ENCODE measurements at places on chromosomes 16 and 17.

DNA sequence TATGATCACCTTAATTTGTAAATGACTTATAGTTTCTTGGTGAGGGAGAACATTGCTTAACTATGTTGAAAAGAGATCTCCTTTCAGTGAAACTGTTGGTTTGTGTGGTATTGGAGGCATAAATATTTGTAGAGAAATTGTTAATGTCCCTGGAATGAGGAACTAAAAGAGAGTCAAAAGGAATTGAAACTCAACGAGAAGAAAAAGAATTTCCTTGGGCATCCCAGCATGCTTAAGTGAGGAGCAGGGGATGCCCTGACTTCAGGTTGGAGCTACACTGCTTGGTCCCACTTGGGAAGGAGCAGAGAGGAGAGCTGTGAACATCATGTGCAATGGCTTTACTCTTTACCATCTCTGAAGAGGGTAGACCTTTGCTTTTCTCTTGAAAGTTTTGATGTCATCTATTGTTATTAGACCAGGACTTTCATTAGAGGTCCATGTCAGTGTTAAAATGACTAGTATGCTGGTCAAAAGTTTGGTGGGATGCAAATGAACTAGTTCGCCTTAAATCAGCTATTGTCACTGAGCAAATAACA lies 21.7 kb downstream of the KRT23 start:
- DNase-seq: no peak

DNA sequence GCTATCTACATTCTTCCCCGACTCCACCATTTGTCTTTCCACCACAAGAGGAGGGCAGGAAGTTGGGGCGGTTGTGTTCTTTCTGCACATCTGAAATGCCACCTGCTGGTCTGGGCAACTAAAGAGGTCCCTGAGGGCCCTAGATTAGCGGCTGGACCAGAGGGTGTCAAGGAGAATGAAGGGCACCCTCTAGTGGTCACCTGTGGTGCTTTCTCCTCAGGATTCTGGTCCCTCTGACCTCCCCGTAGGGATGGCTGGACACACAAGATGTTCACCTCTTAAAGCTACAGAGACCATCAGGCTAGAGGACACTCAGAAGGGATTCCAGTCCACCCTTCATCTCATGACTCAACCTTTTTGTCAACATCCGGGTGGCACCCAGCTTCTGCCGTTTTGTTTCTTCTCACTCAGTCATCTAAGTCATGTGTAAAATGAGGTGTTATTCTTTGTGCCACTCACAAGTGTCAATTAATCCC lies 2.9 kb upstream of the SCIMP start:
- peak; percentile 29 for DNase-seq

GRCh38 chr16:56841233-56841632 lies 23.8 kb upstream of the SLC12A3 start:
- no peak for DNase-seq

GRCh38 chr17:10107316-10108165 lies 90.9 kb downstream of the GAS7 start:
- no peak for DNase-seq

GRCh38 chr17:50173335-50173941 lies 7.6 kb downstream of the SGCA start:
- peak; percentile 75 for DNase-seq

DNA sequence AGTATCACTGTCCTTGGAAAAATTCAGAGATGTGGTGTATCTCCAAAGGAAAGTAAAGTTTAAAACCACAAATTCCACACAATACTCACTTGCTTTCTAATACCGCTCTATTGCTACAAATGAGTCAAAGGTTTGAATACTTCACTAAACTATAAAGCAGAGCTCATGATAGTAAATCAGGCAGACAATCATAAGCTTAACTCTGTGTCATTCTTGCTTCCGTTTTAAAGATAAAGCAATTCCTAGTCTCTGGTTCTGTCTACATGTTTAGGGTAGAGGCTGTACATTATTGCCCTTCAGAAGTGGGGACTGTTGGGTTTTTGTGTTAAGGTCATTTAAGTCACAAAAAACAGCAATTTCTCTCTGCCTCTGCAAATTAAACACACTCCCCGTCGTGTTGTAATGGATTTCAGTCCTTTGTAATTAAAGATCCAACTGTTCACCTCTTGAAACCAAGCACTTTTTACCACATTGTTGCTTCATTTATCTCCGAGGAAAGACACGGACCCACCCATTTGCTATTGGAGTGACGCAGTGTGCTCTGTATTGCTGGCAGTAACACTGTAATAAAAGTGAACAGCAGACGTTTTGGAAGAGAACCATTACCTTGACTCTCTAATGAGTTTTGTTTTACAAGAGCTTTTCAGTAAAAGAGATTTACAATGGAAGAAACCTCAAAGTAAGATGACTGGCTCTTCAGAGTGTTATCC lies 83.1 kb upstream of the CNTNAP4 start:
- no peak for DNase-seq

DNA sequence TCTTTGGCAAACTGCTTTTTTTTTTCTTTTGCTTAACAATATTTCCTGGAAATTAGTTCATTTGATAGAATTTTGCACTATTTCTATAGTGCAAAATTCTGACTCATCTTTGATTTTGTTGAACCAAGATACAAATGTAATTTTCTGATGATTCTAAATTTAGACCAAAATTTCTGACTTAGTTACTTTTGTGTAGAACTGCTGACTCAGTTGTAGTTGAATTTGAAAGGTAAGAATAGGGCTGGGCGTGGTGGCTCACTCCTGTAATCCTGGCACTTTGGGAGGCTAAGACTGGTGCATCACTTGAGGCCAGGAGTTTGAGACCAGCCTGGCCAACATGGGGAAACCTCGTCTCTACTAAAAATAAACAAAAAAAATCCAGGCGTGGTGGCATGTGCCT lies 223.0 kb downstream of the BCAS3 start:
- DNase-seq: no peak

GRCh38 chr16:66378741-66379570 lies 12.5 kb downstream of the CDH5 start:
- DNase-seq: no peak

- peak; percentile 48 for DNase-seq
Observed at GRCh38 chr16:68790130-68790761, 53.1 kb upstream of the TANGO6 start.

GRCh38 chr17:20992987-20993862 lies 49.6 kb downstream of the USP22 start:
- peak; percentile 97 for DNase-seq

DNA sequence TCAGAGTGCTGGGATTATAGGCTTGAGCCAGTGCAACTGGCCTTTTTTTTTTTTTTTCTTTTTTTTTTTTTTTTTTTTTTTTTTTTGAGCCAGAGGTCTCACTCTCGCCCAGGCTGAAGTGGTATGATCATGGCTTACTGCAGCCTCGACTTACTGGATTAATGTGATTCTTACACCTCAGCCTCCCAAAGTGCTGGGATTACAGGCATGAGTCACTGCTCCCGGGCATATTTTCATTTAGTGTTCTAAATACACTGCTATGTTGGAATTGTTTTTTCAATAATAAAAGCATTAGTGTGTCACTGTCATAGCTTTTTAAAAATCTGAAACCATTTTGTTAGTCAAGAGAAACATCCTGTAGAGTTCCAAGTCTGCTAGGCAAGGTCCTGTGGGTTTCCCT lies 40.3 kb downstream of the NDE1 start:
- DNase-seq: no peak

DNA sequence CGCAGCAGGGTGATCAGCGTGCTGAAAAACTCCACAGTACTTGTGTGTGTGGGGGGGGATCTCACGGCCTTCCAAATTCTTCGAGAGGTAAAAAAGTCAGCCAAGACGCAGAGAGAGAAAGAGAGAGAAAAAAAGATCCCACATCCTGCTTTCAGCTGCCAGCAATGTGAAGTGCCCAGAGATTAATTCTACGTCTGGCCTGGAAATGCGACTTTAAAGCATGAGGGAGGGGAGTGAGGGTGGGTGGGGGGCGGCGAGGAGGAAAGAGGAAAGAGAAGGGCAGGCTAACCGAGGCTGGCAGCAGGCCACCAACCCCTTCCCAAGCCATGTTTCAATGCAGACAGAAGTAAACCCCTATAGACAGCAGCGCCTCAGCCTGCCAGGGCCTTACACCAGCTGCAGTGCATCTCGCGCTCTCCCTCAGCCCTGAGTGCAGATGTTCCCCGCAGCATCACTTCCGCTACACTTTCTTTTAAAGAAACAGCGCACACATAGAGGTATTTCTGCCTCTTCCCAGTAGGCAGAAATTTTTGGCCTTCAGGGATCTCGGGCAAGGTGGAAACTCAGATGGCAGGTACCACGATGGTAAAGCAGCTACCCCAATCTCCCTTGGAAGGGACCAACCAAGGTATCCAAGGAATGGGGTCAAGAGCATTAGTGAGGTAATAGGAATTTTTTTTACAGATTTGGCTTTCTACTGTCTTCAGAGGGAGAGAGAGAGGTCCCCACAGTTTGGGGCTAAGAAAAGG lies 87.8 kb downstream of the SMG6 start:
- DNase-seq: peak; percentile 90

- peak; percentile 57 for DNase-seq
Observed at GRCh38 chr17:81310949-81311550, 15.9 kb upstream of the SLC38A10 start.

DNA sequence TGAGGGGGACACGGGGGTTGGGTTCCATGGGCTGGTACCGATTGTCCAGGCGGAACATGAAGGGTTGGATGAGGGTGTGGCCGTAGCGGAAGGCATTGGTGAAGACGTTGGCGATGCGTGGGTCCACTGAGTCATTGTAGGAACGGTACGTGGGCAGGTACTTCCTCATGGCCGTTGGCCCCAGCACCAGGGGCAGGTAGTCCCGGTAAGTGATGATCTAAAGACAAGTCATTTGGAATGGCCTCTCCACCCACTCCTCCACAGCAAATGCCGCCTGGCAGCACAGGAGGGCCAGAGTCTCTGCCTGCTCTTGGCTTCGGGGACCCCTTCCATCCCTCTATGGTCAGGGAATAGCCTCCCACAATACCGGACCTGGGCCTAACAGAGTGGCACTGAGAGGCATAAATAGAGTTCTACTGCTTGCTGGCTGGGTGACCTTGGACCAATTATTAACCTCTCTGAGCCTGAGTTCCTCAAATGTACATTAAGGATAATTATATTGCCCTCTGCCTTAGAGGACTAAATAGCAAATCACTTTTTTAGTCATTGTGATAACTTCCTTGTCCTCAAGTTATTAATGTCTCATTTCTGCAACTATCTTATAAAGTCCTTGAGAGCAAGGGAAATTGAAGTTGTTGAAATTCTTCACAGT lies 7.2 kb downstream of the MPO start:
- no peak for DNase-seq

GRCh38 chr17:78708510-78708973 lies 73.5 kb downstream of the CYTH1 start:
- peak; percentile 87 for DNase-seq

DNA sequence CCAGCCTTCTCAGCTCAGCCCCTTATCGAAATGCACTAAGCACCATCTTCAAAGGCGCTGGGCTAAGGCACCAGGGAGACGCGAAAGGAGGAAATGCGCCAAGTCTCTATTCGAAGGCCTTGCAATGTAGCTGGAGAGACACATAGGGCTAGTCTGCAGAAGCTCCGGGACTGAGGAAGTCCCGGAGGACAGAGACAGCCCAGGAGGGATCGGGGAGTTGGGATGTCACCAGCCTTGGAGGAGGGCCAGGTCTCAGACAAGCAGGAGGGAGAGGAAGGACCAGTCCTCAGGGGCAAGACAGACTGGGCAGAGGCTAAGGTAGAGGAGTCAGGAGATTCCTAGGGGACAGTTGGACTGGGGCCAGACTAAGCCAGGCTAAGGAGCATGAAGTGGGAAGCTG lies 8.5 kb downstream of the C17orf100 start:
- DNase-seq: no peak

DNA sequence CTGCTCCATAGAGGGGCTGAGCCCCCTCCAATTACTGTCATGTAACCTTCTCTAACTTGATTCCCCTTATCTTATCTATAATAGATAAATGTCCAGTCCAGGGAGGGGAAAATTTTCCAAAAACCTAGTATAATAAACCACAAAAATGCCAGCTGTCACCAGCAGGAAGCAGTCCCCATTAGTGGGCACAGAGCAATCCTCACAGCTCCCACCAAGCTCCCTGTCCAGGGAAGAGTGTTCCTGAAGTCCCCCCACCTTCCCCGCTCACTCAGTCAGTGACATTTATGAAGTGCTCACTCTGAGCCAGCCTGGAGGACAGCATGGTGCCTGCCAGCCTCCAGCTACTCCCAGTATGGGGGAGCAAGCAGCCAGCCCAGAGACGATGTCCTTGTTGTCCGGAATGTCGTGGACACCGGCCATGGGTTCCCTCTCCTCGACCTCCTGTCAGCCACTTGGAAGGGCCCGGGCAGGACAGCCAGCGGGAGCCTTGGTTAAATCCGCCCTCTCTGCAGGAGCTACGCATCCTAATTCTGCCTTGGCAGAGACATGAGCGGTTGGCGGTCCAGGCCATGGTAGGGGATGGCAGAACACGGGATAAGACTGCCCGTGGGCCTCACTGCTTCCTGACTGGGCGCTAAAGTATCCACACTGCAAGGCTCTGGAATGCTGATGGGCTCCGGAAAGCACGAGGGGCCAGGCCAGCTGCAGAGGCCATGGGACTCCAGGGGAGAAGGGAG lies 102.0 kb upstream of the CDH5 start:
- no peak for DNase-seq

DNA sequence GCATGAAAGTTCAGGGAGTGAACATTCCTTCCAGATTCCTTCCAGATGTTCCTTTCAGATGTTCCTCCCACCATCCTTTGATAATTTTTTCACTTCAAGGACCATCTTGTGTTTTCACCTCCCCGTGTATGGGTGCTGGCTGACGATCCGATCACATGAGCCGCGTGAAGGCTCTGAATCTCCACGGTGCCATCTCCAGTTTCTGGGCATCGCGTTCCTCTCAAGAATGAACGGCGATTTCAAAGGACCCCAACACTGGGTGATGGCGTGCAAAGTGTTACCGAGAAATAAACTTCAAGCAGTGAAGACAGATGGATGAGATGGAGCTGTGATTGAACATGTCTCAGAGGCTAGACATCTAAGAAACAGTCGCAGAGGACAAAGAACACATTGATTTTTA lies 245.3 kb downstream of the GSG1L start:
- DNase-seq: no peak
